ENCODE measurements at places on chromosomes 7 and 10.

GRCh38 chr10:19629567-19629966 lies 186.7 kb upstream of the PLXDC2 start:
- DNase-seq = peak; percentile 82

- DNase-seq = no peak
Measured at GRCh38 chr10:88551246-88551645, 31.9 kb downstream of the RNLS start.

GRCh38 chr10:18261063-18261610 lies 120.9 kb downstream of the CACNB2 start:
- DNase-seq = no peak

DNA sequence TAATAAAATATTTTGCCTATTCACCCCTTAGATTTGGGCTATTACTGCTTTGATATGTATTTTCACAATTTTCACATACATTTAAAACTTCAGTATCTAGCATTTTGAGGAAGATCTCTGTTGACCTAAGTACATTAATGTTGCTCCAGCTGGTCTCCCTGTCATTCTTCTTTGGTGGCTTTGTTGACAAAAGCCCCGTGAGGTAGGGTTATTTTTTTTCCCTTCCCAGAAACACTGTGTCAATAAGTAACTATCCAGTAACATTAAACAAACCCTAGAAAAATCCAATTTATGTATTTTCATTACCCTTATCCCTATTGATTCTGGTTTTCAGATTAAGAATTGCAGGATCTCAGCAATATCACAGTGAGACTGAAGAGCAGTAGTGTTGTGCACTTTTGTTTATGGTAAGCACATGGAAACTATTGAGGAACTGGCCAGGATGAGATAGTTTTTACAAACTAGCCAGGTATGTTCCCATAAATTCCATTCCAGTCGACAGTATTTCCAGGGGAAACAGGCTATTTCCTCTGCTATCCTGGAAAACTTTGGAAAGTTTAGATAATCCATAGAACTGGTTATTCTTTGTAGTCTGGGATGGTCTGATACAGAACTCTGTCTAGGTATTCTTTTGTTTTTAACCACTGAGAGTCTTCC lies 198.2 kb downstream of the PON1 start:
- no peak for DNase-seq

- no peak for DNase-seq
Measured at GRCh38 chr10:97100657-97101056, 85.1 kb downstream of the SLIT1 start.

DNA sequence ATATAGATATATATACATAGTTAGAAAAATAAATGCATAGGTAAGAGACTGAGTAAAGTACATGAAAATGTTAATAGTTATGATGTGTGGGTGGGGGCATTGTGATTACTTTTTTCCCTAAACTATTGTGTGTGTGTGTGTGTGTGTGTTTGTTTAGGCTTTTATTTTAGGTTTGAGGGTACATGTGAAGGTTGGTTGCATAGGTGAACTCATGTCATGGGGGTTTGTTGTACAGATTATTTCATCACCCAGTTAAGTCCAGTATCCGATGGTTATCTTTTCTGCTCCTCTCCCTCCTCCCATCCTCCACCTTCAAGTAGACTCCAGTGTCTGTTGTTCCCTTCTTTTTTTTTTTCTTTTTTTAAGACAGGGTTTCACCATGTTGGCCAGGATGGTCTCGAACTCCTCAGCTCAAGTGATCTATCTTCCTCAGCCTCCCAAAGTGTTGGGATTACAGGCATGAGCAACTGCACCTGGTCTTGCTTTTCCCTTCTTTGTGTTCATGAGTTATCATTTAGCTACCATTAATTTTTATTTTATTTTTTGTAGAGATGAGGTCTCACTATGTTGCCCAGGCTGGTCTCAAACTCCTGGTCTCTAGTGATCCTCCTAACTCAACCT lies 1.9 kb upstream of the RUFY2 start:
- no peak for DNase-seq

DNA sequence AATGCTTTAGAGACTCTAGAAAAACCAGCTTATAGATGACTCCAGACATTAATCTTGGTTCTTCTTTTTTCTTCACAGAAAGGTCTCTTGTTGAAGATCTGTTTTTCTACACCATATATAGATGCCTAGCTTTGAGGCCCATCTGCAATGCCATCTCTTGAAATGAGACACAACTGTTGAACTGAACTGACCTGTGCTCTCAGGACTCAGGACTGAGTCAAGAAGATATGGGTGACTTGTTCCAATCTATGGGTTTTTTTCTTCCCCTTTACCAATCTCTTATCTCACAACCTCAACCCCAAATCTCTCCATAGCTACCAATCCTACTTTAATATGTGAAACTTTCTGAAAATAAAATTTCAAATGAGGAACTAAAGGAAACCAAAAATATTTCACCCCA lies 194.7 kb downstream of the SNX13 start:
- DNase-seq = no peak

DNA sequence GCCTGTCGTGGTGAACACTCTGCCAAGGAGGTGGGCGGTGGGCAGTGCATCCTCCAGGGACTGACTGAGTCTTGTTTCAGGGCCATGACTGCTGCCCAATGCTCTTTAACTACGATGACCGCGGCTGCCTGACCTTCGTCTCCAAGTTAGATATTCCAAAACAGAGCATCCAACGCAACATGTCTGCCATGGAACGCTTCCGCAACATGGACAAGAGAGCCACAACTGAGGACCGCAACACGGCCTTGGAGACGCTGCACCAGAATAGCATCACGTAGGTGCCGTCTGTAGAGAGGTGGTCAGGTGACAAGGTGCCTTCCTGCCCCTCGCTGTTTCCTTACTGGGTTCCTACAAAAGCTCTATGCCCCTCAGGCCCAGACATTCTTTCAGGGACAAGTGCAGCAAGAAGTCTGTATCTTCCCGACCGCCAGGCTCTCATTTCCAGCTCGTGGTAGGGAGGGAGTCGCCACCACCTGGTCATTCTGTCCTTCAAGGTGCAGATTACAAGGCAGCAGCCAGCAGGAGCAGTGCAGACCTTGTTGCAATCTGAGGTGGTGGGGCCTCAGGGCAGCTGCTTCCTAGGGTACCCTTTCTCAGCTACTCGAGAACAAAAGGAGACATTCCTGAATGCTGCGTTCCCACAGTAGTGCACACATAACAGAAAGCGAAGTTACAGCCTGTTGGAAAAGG lies 14.9 kb upstream of the ARPC1B start:
- no peak for DNase-seq

GRCh38 chr7:71133856-71134255 lies 1.9 kb downstream of the GALNT17 start:
- DNase-seq = no peak

- no peak for DNase-seq
Measured at GRCh38 chr10:43949351-43949750, 300.7 kb upstream of the ZNF32 start.

- DNase-seq = no peak
Measured at GRCh38 chr7:91596287-91596686, 284.2 kb downstream of the MTERF1 start.

DNA sequence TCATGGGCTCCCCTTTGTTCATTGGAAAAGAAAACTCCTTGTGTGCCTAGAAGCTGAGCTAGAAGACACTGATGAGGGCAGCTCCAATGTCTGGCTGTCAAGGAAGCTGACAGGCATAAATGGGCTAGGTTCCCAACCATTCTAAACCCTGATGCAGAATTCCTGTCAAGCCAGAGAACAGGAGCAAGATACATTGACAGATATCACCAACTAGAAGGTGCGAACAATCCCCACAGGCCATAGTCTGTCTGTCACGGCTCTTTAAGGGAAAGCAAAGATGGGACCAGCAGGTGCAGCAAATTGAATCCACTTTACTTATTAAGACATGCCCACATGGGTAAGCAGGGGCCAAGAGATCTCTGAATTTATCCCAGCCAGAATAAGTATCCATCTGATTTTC lies 617.9 kb upstream of the POT1 start:
- DNase-seq = no peak

DNA sequence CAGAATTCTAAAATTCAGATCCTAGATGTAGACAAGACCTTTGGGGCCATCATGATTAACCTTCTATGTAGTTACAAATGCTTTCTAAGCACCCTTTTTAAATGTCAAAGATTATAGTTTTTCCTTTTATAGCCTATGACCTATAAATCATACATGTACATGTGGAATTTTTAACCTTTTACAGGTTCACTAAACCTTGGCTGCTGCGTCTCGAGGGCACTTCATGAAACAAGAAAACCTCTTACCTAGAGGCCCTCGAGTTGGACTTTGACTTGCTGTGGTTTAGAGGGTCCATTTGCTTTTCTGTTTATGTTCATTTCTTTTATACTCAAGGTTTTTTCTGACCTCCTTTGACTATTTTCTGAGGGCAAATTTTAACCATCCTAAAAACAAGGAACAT lies 302.2 kb downstream of the CSTF2T start:
- no peak for DNase-seq

DNA sequence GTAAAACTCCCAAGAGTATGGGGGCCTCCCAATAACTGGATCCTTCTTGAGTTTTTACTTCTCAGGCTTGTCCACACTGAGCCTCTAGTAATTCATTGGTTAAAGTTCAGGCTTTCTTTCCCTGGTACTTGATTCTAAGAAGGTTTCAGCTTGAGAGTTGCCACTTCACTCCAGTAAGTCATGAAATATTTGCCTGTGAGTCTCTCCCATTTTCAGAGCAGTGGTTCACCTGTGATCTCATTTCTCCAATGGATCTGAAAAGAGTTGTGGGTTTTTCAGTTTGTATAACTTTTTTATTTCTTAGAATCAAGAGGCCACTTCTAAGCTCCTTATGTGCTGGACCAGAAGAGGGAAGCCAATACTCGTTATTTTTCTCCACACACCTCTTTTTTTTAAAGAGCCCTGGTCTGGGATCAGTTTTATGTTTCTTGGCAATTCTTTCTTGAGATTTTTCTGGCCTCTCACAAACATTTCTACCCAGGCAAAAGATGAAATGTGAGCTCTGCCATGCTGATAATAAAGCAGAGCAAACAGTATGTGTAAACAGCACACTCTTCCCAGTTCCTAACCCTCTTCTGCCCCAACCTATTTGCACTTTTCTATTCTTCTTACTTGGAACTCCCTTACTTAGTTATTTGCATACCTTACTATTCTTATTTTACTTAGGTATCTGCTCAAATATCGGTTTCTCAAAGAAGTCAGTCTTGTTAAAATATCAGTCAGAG lies 983.4 kb downstream of the CCSER2 start:
- DNase-seq = no peak

- no peak for DNase-seq
Measured at GRCh38 chr10:111548084-111548726, 471.4 kb downstream of the ADRA2A start.

DNA sequence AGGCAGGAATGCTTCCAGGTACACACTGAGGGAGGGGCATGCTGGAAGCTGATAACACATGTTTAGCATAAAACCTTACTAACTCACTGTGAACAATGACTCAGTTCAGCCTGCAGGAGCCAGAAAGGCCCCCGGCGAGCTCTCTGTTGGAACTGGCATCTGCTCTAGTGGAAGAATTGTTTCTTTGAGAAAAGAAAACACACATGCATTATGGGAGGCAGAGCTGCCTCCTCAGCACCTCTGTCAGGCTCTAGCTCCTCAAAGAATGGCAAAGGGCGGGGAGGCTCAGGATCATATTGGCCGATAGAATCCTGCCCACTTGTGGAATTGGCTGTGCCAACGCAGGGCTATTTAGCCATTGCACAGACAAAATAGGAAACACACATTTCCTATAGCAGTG lies 338.3 kb downstream of the CXCL12 start:
- no peak for DNase-seq

- DNase-seq = no peak
Measured at GRCh38 chr7:29588900-29589696, 25.5 kb downstream of the PRR15 start.

DNA sequence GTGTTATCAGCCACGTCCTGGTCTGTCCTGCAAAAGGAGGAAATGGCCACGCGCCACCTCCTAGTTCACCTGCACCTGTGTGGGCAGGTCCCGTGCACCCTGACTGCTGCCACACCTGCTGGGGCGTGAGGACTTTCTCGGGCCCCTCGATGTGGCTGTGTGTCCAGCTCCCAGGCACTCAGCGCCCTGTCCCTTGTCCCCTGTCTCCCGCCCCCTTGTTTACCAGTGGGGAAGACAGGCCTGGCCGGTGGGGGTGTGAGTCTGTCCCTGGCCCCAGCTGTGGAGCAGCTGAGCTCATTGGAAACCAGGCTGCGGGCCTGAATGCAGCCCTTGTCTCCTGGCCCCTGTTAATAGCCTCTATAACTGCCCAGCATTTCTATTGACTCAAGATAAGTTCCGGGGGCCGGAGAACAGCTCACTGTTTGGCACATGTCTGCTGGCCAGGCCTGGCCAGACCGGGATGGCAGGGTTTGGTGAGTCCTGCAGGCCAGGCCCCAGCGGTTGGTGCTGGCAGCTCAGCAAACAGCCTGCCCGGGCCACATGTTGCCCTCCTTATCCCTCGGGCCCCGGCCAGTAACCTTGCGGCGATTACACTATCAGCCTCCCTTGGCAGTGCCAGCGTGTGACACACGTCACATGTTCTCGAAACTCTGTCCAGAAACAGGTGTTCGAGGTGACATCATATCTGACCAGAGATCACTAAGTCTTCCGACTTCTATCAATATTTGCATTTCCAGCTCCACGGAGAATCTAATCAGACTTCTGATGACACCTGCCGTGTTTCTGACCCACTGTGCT lies 52.1 kb downstream of the FOXL3 start:
- DNase-seq = no peak

- DNase-seq = no peak
Measured at GRCh38 chr7:94834359-94834758, 73.0 kb upstream of the PPP1R9A start.

GRCh38 chr10:1320739-1321320 lies 264.6 kb downstream of the WDR37 start:
- no peak for DNase-seq

GRCh38 chr7:19491821-19492452 lies 216.9 kb downstream of the POLR1F start:
- peak; percentile 36 for DNase-seq

DNA sequence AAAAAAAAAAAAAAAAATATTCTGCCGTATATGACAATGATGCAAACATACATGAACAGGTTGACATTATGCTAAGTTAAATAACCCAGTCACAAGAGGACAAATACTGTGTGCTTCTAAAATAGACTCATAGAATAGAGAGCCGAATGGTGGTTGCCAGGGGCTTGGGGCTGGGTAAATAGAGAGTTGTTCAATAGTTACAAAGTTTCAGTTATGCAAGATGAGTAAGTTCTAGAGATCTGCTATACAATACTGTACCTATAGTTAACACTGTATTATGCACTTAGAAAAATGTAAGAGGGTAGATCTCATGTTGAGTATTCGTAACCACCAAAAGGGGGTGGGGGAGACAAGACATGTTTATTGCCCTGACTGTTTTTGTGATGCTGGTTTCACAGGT lies 77.1 kb upstream of the GNAI1 start:
- DNase-seq = no peak

Data from fibroblast of lung (primary cell).